Left colon (tissue), 2 donors: ENCODE measurements at places on chromosomes 16 and 17. TPM values are rescaled to one million over a fixed set of nuclear protein-coding genes. Genes with fewer than 3 reads are reported as not detected.
A peak's percentile ranks its signal among the peaks of the same experiment; 100 is the strongest.

DNA sequence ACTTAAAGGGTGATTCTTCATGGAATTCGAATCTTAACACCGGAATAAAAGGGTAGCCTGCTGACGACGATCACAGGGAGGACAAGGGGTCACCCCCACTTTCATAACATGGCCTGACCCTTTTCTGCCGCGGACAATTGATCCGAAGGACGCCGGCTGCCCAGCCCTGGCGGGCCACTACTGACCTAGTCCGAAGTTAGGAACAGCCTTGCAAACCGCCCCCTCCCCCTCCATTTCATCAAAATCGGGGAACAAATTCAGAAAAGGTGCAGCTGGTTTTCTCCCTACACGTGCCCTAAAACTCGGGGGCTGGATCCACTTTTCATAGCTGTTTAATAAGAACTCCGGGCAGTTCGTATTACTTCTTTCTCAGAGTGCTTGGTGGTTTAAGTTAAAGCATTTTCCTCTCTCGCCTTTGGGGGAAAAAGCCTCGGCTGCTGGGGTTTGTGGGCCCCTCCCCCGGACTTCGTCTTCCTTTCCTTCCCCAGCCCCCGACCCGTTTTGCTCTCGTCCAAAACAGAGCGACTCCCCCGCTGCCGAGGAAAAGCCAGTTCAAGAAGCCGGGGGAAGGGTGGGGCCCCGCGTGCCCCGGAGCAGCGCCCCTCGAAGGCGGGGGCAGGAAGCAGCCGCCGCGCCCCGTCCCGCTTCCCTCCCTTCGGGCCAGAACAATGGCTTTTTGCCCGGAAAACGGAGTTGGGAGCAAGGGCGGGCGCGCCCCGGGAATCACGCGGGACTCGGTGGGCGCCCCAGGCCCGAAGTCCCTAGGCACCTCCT is 641 bp upstream of the CBX2 start:
- DNase-seq: no peak

- DNase-seq: no peak
These were observed 18.1 kb downstream of the RHBDL3 start for GRCh38 chr17:32283745-32284201.

DNA sequence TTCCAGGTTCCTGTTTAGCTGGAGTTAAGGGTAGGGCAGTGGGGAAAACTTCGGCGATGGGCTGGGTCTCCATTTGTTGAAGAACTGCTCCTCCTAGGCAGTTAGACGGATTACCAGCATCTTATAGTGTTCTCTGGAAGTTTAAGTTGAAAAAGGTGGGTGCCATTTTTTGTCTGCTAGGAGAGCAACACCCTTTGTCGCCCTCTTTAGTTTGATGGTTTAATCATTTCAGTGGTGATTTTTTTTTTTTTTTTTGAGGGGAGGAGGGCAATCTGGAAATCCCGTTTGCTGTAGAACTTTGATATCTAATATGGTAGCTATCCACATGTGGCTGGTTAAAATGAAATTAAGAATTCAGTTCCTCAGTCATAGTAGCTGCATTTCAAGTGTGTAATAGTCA is 4.1 kb downstream of the UBFD1 start:
- no peak for DNase-seq

Gene RANBP10
- total RNA-seq: 16.9 TPM

Gene SOX8
- total RNA-seq: 0.70 TPM

Gene KRT15
- total RNA-seq: 6.8 TPM

GRCh38 chr16:15682105-15682570 is 32.1 kb downstream of the NDE1 start:
- DNase-seq: no peak

Gene GNGT2
- 1.4 TPM for total RNA-seq

DNA sequence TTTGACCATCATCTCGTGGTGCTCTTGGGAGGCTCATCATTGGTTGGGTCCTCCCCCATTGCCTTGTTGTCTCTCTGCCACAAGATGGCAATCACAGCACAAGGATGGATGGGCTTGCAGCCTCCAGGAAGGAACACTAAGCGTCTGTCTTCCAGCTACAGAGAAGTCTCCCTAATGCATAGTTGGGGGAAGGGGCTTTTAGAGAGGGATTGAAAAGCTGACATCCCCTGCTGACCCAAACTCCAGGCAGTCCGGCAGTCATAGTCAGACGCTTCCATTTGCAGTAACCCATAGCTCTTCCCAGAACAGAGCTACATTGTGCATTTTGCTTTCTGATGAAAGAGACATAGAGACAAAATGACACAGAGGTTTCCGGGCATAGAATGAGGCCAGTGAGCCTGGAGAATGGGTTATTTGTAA is 111.4 kb downstream of the UTP18 start:
- DNase-seq: no peak

DNA sequence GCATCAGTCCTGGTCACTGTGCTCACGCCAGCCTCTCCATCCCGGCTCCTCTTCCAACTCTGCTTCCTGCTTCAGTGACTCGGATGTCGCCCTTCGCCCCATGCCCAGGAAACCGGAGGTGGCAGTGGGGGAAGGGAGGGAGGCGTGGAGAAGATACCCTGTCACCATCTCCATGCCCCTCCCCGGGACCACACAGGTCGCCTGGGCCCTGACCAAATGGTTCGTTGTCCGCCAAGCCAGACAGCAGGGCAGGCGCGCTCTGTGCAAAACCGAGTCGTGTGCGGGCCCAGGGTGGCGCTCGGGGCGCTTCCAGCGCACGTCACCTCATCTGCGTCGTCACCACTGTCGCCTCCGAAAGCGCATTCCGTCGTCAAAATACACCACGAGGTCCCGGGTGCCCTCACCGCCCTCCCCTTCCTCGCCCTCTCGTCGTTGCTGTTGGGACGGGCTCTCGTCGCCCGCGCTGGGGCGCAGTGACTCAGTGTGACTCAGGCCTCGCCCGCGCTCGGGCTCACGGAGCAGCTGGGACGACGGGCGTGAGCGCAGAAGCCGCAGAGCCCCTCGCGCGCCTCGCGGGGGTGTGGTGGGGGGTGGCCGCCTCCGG is 39.2 kb downstream of the ZNF778 start:
- peak; percentile 71 for DNase-seq

Gene PRAC1
- total RNA-seq: 200 TPM

Gene GNG13
- total RNA-seq: 0.40 TPM

GRCh38 chr17:76543826-76544545 is 4.1 kb downstream of the PRCD start:
- DNase-seq: no peak

DNA sequence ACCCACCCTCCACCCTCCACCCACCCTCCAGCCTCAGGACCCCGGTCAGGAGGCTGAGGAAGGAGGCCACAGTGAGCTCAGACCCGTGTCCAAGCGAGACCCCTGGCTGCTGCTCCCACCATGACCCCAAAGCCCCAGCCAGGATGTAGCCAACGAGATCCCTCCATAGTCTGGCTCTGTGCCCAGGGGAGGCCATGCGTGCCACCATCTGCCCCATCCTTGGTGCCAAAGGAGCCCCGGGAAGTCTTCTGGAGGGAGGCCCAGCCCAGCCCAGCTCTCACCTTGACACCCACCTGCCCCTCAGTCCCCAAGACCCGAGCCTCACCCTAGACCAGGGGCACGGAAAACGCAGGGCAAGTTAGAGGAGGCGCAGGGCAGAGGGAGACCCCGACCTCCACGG is 34.2 kb downstream of the PIEZO1 start:
- no peak for DNase-seq

DNA sequence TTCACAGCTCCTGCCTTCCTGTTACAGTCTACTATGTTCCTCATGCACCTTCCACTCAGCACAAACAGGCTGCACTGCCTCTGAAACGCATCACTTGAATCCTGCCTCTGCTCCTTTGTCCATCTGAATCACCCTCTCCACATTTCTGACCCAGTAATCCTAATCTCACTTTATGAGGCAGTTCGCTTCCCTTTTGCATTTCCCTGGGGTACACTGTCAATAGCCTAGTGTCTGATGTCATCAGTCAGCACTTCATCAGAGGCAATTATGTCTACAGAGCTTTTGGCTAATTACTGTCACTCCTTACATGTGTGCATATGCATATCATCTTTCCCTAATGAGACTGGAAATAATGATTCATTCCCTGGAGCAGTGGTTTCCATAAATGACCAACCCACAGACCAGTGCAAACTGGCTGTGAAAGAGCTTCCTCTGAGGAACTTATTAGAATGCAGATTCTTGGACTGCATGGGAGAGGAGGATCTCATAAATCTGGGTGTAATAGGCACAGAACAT is 23.6 kb downstream of the CA4 start:
- no peak for DNase-seq

DNA sequence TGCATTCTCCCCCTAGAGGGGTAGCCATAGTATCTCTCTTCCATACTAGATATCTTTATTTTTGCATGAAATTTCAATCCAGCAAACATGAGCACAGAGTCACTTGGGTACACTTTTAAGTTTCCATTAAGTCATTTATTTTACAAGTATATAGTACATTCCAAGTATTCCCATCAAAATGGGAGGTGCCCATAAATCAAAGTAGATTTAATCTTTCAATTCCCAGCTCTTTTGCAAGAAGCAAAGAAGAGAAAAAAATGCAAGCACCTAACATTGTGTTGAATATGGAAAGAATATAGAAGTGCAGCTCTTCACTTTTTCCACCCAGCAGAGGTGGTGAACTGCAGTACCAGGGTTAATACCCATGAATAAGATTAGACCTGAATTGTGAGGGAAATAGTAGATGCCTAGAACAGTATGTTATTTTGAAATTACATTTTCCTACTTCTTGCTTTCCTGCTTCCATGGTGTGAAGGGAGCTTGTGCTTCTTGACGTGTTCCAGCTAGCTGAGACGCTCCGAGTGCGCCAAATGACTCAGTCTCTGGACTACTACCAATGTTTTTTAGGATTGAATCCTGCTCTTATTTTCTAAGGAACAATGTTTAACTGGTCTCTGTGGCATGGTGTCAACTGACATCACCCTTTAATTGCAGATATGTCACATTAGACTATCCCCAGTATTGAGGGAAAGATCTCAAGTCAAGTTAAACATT is 151.1 kb upstream of the MAF start:
- DNase-seq: no peak

DNA sequence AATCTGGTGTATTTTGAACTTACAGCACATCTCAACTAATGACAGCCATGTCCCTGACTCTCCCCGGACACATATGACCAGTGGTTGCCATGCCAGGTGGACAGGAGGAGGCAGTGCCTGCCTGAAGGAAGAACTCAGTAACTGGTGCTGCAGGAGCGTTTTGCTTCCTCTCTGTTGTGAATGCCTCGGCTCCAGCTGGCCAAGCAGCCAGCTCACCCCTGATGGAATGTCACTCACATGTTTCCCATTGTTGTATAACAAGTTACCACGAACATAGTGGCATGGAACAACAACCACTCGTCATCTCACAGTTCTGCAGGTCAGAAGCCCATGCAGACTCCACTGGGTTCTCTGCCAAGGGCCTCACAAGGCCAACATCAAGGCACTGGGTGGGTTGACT is 20.1 kb upstream of the IRF8 start:
- no peak for DNase-seq

Gene QPRT
- total RNA-seq: 47.4 TPM

DNA sequence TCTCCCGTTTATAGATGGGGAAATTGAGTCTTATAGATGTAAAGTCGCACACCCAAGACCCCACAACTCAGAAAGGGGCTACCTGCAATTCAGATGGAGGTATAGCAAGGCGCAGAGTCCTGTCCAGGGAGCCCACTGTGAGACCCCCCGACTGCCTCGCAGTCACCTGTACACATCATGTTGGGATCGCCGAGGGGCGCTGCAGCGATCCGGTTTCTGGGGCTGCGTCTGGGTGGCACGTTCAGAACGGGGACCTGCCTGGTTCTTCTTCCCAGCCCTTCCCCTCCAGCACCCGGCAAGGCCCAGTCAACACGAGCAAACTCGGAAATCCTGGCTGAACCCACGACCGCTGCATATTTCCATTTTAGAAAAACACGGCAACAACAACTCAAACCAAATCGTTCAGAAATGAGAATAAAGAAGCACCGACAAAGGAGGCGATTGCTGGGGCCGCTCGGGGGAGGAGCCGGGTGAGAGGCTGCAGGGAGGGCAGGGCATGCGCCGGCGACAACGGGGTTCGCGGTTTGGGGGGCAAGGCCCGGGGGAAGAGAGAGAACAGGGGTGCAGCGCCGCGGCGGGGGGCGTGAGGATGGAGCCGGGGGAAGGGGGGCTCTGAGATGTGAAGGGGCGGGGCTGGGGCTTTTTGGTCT is 643 bp downstream of the HSDL1 start:
- peak; percentile 53 for DNase-seq

Gene NEUROD2
- total RNA-seq: 0.12 TPM

DNA sequence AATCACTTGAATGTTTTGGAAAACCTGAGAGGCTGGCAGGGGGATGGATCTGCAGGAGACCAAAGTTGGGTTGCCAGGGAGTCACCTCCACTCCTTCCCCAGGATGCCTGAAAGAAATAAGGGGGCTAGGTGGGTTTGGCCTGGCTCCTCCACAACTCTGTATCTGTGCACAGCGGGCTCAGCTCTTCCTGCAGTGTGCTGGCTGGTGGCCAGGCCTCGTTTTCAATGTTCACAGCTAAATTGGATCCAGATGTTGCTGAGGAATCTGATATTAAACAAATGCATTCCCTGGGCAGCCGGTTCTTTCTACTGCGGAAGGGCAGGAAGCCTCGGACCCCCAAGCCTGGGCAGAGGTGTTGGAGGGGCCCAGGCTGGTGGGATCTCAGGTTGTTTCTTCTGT is 106.2 kb downstream of the N4BP1 start:
- peak; percentile 50 for DNase-seq

DNA sequence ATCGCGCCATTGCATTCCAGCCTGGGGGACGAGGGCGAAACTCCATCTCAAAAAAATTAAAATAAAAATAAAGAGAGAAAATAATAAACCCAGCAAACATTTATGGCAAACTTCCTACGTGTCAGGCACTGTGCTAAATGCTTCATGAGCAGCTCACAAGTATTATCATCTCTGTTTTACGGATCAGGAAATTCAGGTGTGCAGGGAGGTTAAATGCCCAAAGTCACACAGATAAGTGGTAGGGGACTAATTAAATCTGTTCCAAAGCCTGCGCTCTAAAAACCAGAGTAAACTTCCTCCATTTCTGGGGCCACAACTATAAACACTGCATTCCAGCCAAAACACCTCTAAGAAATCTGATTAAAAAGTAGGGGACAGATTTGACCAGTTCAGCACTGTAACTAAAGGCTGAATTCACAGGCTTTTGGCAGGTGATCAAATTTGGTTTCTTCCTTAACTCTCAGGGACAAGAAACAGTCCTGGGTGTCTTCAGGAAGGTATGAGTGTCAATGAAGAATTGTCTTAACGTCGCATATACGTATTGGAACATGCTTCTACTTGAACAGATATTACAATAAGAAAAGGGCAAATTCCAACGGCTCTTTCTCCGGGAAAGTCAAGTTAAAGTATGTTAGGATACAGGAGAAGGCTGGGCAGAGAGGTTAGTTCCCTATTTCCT is 996 bp downstream of the STRADA start:
- no peak for DNase-seq

Gene PLA2G10
- total RNA-seq: 39.1 TPM

DNA sequence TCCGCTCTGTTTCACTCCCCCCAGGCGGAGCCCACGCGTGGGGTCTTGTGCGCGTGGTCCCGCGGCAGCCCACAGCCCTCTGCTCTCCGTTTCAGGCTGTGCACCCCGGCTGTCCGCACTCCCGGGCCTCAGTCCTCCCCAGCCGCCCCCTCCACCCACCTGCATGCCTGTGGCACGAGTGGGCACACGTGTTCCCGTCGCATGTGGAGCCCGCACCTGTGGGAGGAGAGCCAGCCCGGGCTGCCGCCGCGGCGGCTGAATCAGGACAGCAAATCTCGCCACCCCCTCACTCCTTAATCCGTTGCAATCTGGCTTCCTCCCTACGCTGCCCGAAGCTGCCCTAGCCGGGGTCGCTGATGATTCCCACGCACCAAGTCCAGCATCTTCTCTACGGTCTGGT is 69.9 kb upstream of the GRIN2A start:
- DNase-seq: no peak
